ENCODE measurements at places on chromosomes 12 and 14.

GRCh38 chr12:10163084-10163483 lies 8.8 kb downstream of the OLR1 start:
- no peak for DNase-seq

DNA sequence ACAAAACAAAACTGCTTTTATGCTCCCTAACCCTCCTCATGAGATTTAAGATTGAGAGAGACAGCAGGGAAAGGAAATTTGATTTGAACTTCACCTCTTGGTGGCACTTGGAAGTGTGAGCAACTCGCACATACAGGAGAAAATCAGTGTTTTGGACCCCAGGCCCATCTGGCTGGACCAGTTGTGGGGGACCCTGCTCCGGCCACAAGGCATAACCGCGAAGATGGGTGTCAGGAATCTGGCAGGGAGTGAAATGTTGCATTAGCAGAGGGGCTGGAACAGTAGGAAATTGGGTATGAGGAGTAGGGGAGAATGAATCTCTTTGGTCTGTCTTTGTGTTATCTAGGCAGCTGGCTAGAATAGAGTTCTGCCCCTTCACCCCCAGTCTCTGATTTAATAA lies 1.2 kb downstream of the CIROP start:
- DNase-seq, result peak; percentile 5

DNA sequence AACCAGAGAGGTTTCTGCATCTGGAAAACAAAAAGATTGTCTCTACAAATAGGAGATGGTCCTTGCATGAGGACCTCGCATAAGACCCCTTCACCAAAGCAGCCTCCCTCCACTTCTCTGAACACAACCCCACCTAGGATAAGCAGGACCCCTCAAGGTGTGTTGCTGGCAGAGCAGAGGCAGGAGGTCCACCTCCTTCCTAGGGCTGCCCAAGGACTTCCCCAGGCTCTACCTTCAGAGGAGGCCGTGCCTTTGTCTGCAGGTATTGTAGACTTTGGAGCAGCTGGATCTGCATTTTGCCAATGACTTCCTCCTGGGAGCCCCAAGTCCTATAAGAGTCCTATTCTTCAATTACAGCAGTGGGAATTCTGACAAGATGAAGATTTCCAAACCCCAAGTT lies 67.3 kb upstream of the TSPAN11 start:
- no peak for DNase-seq

- no peak for DNase-seq
Observed at GRCh38 chr12:28794786-28795185, 354.3 kb upstream of the FAR2 start.

- DNase-seq, result no peak
Observed at GRCh38 chr12:25382311-25383106, 131.8 kb upstream of the KRAS start.

GRCh38 chr14:105070760-105071137 lies 5.5 kb upstream of the GPR132 start:
- DNase-seq, result peak; percentile 71

GRCh38 chr14:101469382-101470247 lies 91.7 kb upstream of the DIO3 start:
- no peak for DNase-seq

DNA sequence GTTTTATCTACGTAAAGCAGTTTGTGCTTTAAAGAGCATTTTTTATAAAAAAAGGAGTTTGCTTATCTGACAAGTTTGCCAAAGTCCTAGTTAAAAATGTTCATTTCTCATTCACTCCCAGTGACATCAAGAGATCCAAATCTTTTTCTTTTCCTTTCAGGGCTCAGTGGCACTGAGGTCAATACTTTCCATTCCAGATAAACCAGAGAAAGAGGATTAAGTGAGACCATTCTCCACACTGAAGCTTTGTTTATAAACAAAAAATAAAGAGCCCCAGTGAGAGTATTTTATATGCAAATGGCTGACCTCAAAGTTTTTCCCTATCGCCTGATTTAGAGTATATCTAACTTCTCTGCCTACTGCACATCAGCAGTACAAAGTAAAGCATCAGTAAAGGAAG lies 199.8 kb downstream of the ALG10B start:
- DNase-seq, result no peak

GRCh38 chr14:52026901-52027300 lies 37.6 kb downstream of the RTRAF start:
- no peak for DNase-seq

- DNase-seq, result no peak
Observed at GRCh38 chr14:26330982-26331381, 266.9 kb downstream of the NOVA1 start.

DNA sequence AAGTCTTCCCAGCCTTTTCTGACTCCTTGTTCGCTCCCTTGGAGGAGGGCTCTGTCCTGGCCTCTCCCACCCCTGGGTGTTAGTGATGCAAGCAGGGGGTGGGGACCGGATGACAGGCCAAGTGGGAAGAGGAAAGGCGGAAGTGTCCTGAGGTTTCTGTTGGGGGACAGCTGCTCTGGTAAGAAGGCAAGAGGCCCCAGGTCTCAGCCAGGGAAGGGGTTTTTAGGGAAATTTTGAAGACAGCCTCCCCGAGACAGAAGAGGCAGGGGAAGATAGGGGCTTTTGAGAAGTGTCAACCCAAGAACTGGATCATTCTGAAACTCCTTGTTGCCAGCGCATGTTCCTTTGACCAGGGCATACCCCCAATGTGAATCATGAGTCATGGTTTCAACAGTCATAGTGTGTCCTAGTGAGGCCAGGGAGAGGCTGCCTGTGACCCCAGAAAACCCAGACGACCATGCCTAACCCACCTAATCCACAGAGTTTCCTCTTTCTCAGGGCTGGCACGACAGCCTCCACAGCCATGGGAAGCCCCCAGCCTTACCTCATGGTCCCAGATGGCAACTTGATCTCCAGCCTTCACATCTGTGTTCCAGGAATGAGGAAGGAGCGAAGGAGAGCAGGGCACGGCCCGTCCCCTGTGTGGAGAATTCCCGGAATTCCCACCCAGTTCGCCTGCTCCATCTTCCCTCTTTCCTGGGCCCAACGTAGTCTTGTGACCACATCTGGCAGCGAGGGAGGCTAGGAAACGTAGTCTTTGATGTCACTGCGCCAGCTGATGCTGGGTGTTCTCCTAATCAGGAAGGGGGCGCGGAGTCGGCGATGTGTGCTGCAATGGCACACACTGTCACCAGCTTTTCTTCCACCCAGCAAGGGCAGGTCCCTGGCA lies 4.9 kb upstream of the GPR132 start:
- peak; percentile 90 for DNase-seq

- no peak for DNase-seq
Observed at GRCh38 chr14:89288114-89288513, 128.9 kb downstream of the FOXN3 start.

DNA sequence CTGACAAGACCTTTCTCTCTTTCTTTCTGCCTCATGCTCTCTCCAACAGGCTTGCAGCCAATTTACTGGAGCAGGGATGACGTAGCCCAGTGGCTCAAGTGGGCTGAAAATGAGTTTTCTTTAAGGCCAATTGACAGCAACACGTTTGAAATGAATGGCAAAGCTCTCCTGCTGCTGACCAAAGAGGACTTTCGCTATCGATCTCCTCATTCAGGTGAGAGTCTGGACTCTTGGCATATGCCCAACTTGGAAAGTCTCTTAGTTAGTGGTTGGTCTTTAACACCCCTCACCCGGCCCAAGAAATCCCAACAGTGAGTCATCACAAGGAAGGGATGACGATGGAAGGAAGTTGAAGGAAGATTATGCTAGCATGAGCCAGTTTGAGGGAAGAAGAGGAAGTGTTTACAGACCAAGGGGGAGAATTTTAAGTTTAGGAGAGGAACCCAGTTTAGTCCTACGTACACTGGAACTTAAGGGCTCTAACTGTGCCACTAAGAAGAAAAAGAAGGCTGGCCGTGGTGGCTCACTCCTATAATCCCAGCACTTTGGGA lies 189.7 kb downstream of the ETV6 start:
- no peak for DNase-seq

DNA sequence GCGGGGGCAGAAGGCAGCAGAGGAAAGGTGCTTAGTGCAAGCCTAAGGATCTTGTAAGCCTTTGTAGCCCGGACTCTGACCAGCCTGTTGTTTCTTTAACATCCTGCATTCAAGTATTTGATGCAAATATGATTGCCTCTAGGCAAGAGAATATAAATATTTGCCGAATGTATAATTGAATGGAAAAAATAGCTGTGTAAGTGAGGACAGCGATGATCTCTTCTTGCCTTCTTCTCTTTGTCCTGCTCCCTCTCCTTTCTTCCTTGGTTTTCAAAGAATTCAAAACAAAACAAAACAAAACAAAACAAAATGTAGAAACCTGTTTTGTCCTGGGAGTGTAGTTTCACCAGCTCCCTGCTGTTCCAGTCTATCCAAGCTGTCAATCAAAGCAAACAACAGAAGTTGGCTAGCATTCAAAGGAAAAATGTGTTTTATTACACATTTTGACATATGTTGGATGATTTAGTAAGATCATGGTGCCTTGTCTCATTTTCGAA lies 74.9 kb upstream of the CPM start:
- DNase-seq, result no peak

DNA sequence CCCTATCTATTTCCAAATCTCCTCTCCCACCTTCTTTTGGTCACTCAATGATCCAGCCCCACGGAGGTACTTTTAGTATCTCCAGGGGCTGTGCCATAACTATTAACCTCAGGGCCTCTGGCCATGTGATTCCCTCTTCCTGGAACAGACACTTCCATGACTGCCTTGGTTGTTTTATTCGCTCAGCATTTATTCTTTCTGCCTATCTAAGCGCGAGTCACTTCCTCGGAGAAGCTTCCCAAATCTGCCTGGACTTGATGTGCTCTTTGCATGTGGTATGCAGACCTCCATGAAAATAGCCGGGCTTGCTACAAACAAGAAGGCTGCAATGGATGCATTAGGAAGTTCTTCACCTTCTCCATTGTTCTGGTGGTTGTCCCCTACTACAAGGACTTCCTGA lies 939.0 kb upstream of the TMEM132C start:
- DNase-seq, result no peak
